ENCODE measurements at places on chromosomes 4 and X. TPM values are rescaled to one million over a fixed set of nuclear protein-coding genes. Genes with fewer than 3 reads are reported as not detected.

GRCh38 chrX:107025545-107025944 is 25.5 kb upstream of the MORC4 start:
- DNase-seq, result peak; percentile 27

- DNase-seq, result no peak
Measured at GRCh38 chr4:137923494-137923893, 318.7 kb downstream of the SLC7A11 start.

- DNase-seq, result no peak
Measured at GRCh38 chr4:2081540-2081939, 22.4 kb downstream of the NAT8L start.

GRCh38 chr4:66991521-66991920 is 553.8 kb downstream of the CENPC start:
- no peak for DNase-seq

The ADGRG4 gene
- total RNA-seq, result not detected

DNA sequence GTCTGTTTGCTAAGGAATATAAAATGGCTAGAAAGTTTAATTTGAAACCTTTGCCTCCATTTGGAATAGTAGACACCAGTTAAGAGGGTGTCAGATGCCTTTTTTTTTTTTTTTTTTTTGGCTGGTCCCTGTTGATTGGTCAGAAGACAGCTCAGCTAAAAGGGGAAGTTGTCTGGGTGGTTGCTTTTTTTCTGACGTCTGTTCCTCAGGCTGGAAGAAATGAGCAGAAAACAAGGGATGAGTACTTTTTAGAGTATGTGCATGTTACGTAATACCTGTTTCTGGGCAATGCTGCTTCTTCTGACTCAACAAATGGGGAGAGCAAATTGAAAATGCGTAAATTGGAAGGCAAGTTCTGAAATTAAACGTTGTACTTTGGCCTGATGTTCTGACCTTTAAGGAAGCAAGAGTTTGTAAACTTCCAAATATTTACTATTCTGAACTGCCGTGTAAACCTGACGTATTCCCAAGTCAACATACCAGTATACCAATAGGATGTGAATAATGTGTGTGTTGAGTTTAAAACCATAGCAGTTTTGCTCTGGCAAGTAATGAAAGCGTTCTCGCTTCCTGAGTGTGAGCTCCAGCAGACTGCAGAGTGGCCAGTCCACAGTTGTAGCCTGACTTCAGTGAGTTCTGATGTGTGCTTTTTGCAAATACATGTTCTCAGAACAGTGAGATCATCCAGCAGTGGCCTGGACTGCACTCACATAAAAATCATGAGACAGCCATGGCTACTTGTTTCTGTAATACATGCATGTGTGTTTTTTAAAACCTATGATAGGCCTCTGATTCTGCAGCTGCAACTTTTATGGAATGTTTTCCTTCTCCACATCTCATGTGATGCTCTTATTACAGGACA is 1.7 kb downstream of the SAT1 start:
- DNase-seq, result no peak

DNA sequence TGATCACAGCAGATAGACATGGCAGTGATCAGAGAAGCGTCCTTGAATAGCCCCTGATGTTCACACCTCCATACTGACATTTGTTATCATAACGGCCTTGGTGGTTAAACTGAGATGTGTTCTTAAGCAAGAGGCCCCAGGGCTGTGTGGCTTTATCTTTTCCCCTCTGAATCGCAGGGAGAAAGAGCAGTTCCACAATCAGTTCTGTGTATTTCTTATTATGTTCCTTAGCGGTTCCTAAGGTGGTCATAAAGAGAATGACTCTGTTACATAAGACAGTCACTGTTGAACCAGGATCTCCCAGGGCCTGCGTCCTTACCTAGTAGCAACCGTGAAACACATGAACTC is 52.8 kb upstream of the CBR4 start:
- DNase-seq, result no peak

- peak; percentile 39 for DNase-seq
Measured at GRCh38 chr4:8534129-8534528, 46.1 kb upstream of the GPR78 start.

DNA sequence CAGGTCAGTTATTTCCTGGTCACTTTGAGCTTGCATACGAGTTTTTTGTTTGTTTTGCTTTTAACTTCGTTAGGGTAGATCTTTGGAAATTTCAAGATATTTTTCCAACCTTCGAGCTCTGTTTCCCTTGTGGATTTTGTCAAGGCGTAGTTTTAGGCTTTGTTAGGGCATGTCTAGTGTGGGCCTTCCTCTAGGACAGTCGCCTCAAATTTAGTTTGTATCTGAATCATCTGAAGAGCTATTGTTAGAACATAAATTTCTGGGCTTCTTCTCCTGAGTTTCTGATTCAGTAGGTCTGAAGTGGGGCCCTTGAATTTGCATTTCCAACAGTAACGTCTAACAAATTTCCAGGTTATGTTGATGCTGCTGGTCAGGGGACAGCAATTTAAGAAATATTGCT is 48.8 kb upstream of the RBM47 start:
- DNase-seq, result no peak

- no peak for DNase-seq
Measured at GRCh38 chrX:84363051-84363450, 139.2 kb downstream of the HDX start.

The CYTL1 gene
- total RNA-seq, result not detected

DNA sequence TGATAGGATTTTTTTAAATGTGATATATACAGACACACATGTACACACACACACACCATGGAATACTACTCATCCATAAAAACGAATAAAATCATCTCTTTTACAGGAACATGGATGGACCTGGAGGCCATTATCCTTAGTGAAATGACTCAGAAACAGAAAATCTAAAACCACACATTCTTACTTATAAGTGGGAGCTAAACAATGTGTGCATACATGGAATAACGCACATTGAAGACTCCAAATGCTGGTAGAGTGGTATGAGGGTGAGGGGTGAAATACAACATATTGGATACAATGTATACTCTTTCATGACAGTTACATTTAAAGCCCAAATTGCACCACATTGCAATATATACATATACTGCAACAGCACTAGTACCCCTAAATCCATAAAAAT is 120.2 kb upstream of the ADGRL3 start:
- DNase-seq, result no peak

DNA sequence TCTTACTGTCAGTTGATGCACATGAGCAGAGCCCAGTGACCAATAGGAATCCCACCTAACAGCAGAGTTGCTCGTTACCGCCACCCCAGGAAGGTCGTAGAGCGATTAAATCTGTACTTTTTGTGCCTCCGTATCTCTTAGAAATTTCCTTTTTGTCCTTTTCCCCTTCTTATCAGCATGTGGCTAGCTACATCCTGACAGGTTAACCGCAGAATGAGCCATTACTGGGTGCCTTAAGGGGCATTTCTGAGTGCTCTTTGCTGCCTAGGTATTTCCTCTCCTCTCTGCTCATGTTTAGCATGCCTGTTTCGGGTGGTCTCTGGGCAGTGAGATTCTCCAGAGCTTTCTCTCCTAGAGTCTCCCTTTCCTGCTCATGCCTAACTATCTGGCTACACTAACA is 530.5 kb downstream of the FAM133A start:
- no peak for DNase-seq

DNA sequence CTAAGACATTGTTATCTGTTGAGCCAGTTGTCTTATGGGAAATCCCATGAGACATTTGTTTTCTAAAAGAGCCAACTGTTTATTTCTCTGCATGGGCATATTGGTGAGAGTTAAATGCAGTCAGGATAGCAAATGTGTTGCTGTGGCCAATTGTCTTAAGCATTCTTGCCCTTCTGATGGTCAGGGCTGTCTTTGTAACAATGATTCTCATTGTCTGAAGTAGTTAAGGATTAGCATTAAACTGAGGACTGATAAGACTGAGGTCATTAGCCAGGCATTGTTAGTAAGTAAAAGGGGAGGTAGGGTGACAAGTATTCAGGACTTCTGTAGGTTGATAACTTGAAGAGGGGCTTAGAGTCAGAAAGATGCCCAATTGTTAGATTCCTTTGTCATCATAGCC is 11.2 kb upstream of the MORF4L2 start:
- no peak for DNase-seq

The GJB1 gene
- total RNA-seq, result not detected

- DNase-seq, result no peak
Measured at GRCh38 chr4:108555701-108556100, 64.7 kb upstream of the RPL34 start.

The GSX2 gene
- not detected for total RNA-seq

The SLC9B2 gene
- total RNA-seq, result 18.3 TPM

The TLR10 gene
- 0.30 TPM for total RNA-seq

- no peak for DNase-seq
Measured at GRCh38 chr4:2963966-2964471, 648 bp downstream of the GRK4 start.
